ENCODE measurements at places on chromosomes 4 and X.

- DNase-seq, result no peak
Measured at GRCh38 chr4:31084806-31085416, 364.7 kb downstream of the PCDH7 start.

DNA sequence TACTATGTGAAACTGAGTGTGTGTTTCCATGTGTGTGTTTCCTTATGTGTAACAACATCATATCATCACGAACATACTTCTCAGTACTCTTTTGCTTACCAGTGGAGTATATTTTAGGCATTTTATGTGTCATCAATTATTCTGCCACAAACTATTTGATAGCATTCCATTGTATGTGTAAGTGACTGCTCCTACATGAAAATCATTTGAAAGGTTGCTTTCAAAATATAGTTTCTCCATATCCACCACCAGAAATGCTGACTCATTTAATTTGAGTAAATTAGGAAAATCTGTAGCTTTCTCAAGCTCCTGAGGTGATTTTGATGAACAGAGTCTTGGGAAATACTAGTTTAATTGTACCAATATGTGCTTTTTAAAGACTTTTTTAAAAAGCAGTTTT lies 376.2 kb downstream of the PCDH18 start:
- DNase-seq, result no peak

GRCh38 chr4:86938771-86939520 lies 4.1 kb downstream of the AFF1 start:
- DNase-seq, result no peak

GRCh38 chr4:137749466-137749865 lies 217.2 kb upstream of the PCDH18 start:
- DNase-seq, result no peak

DNA sequence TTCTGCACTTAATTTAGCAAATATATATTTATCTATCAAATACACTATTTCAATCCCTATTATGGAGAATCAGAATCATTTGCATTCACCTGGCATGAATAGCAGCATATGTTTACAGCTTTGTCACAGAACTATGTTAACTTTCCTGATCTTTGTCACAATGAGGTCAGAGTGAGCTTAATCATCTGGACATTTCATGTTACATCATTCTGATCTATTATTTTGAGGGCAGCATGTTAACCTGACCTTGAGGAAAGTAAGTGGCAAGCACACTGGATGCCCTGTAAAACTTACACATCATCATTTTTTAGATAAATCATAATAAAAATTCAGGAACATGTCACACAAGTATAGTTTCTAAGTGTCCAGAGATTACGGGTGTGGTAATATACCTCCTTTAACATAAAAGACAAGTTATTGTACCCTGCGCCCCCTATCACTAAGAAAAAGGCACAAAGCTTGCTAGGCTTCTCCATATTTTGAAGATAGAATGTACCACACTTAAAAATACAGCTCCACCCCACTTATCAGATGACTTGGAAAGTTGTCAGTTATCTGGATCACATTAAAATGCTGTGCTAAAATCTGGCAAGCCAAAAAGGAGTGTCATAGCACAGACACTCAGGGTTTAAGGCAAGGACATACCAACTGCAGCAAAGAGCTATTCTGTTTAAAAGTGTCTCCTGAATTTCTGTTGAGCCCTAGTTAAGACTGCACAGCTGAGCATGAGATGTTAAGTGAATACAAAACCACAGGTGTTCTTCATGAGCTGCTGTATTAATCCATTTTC lies 182.7 kb upstream of the FAT4 start:
- no peak for DNase-seq

GRCh38 chr4:182291597-182292270 lies 48.5 kb downstream of the TENM3 start:
- no peak for DNase-seq

DNA sequence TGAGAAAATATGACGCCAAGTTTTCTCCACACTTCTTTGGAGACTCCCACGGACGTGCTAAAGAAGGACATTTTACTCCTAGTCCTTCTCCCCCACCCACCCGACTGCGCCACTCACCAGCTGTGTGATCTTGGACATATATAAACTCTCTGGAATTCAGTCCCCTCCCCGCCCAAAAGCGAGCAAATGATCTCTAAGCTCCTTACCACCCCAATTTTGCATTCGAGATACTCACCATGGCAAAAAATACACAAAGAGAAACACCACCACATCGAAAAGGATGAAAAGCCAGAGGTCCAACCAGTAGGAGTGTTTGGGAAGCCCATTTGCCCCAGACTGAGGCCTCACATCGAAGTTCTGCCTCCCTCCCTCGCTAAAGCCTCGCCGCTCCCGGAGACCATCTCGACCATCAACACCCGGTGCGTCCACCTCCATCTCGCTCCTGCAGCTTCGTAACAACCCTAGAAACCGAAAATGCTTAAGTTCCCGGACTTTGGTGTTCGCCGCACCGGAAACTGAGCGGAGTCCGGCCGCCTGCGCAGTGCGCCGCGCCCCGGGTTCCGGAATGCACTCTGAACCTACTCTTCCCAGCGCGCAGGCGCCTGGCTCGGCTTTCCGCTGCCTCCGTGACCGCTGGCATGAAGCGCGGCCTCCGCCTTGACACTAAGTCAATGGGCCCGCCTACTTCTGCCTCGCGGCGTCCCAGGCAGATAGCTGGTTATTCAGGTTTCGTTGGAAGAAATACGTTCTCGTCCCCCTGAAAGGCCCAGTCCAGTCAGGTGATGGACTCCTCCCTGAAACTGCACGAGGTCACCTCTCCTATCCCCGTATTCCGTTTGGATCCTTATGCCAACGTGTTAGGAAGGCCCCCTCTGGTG lies 21.6 kb downstream of the FABP2 start:
- DNase-seq, result peak; percentile 79

- DNase-seq, result no peak
Measured at GRCh38 chr4:100984901-100985300, 362.4 kb downstream of the PPP3CA start.

GRCh38 chr4:84232309-84233095 lies 266.6 kb downstream of the NKX6-1 start:
- DNase-seq, result no peak
